Progenitor cell of endocrine pancreas (in vitro differentiated cells): ENCODE measurements at places on chromosomes 3 and 15.

- DNase-seq, result no peak
These were observed 52.9 kb downstream of the BSN start for GRCh38 chr3:49607105-49607591.

DNA sequence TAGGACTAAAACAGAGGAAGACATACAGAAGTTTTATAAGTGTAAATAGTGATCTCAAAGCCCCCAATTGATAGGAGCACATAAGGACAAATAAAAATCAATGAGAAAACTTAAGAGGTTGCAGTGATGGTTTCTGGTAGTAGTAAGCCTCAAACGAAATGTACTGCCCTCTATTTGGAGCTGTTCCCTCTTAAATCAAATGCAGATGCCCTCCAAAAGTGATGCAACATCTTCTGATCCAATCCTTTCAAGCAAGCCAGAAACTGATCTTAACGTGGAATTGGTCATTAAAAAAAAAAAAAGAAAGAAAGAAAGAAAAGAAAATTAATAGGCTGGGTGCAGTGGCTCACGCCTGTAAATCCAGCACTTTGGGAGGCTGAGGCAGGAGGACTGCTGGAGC, 259.3 kb downstream of the ZBTB20 start:
- DNase-seq, result no peak

DNA sequence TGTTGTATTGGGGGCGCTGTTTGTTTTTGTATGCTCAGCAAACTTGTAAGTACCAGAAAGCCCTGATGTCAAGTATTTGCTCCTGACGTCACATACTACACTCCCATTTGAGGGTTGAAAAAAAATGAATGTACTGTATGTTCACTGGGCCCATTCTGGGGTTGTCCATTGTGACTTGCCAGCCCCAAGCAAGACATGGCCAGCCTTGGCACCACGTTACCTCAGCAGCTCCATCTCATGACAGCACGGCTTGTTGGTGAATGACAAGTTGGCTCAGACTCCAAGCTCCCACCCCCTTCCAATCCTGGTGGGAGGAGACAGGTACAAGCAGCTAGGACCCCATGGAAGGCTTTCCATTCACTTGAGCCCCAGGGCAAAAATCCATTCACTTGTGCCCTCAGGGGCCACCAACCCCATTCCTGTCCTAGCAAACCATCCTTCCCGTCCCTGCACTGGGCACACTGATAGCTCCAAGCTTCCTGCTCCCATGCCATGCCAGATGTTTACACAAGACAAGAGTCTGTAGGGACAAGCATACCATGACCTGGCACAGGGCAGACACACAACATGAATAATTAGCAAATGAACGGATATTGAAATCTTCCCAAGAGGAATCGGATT, 1.6 kb downstream of the PHGR1 start:
- no peak for DNase-seq

DNA sequence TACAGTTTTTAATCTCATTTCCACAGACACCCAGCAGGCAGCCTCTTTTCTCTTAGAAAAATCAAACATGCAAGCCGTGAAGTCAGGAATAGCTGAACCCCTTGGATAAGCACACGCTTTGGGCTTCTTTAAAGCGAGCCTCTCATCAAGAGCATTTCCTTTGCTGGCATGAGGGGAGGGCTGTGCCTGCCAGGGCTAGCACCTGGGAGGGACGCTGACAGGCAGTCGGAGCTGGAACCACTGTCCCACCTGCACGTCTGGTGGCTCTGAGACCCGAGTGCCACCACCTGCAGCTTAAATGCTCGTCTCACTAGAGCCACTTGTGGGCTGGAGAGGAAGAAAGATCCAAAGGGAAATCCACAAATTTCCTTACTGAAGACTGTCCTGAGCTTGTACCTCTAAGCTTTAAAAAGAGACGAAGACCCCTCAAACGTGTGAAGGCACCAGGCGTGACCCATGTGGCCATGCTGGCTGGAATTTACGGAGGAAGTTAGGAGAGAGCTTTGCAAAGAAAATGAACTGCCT, 9.4 kb downstream of the MAP6D1 start:
- no peak for DNase-seq

GRCh38 chr15:81029414-81030300, 28.9 kb downstream of the TLNRD1 start:
- DNase-seq, result no peak

DNA sequence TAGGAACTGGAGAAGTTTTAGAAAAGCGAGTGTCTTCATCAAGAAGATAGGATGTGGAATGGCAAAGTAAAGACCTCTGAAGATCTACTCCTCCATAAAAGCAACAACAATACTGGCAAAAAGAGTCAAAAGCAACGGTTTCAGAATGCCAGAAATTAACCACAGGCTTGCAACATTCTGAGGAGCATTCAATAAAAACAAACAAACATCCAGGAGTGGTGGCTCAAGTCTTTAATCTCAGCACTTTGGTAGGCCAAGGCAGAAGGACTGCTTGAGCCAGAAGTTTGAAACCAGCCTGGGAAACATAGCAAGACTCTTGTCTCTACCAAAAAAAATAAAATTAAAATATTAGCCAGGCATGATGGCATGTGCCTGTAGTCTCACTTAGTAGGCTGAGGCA, 143.2 kb upstream of the HACD2 start:
- no peak for DNase-seq

DNA sequence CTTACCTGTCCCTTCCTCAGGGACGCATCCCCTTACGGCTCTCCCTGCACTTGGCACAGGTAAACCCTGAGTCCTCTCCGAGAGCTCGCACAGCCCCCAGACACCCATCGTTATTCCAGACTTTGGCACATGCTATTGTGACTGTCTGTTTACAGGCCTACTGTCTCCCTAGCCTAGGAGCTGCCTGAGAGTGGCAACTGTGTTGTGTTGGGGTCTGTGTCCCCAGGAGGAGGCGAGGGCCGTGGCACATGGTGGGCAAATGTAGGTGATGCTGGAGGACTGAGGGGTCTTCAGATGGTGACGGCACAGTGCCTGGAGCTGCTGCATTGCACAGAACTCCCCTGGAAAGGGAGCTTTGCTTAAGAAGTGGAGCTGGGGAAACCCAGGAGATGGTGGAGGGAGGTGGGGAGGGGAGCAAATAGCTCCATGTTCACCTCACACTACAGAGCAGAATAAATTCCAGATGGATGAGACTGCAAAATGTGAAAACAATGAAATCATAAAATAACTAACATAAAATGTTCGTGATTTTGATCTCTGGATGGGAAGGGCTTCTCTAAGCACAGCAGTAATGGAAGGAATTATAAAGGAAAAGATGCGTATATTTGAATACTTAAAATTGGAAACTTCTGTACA, 96.5 kb downstream of the SMAD6 start:
- no peak for DNase-seq

DNA sequence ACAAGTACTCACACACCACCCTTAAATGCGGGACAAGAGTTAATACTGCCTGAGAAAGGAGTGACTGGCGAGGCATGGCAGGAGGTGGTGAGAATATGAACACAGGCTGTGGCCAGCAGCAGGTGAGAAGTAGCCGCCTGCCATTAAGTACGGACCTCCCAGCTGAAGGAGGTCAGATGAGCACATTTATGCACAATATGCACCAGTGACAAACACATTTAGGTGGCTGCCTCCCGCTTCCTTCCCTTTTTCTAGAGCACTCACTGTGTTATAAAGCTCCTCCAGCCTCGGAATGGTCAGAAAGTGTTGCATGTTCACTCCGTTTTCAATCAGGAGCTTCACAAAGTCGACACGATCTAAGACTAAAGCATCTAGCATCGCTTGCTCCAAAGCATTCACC, 52.4 kb downstream of the TRPM1 start:
- no peak for DNase-seq

DNA sequence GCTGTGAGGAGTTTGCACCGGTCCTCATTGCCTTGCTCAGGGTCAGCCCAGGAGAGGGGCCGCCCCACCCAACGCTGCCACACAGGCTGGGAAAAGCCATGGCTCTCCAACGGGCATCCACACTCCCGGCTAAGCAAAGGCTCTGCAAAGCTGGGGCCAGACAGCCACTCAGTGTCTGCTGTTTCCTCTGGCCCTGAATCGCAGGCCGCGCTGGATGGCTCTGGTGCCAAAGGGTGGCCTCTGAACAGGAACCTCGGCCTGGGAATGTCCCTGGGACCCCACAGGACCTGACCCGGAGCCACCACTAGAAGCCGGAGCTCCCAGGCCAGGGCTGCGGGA, 42.9 kb downstream of the RPN1 start:
- no peak for DNase-seq
